Foreskin fibroblast (primary cell): ENCODE measurements at places on chromosomes 12 and 14.
A peak's percentile ranks its signal among the peaks of the same experiment; 100 is the strongest.

DNA sequence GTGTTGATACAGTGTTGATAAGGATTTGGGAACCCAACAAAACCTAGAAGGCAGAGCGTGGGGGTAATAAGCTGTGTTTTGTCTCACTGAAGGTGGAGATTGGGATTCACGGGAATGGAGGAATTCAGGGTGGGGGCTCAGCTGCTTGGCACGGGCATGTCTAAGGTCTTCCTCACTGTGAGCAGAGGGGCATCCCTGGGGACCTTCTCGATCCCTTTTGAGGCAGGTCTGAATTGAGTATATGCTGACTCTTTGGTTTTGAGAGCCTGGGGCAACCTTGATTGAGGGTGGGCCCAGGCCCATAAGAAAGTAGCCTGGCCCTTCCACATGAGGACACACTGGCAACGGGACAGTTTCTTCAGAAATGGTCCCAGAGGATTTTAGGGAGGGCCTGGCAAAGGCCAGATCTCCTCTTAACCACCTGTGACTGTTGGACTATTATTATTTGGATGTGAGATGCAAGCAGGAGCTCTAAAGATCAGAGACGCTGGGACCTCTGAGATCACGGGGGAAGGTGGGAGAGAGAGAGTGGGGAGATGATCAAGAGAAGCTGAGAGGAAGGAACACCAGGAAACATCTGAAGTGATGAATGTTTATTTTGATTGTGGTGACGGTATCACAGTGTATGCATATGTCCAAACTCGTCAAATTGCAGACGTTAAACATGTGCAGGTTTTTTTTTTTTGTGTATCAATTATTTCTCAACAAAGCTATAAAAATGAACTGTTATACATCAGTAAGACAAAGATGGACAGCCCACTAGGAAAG, 48.4 kb downstream of the SMIM41 start:
- DNase-seq: no peak

DNA sequence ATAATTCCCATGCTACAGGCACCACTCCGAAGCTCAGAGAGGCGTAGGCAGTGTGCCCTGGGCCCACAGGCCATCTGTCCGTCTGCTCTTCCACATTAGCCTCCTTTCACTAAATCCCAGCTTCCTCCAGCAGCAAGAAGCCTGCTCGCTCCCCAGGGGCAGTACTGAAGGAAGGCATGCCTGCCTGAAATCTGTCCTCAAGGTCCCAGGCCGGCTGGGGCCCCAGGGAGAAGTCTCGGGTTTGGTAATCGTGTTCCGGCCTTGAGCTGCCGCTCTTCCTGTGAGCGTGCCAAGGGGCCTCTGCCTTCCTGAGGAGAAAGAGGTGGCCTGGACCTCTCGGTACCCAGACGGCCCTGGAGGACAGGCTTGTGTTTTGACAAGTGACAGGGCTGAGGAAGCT, 15.2 kb upstream of the DLK1 start:
- no peak for DNase-seq

GRCh38 chr12:805022-805632, 52.7 kb downstream of the WNK1 start:
- DNase-seq: no peak

DNA sequence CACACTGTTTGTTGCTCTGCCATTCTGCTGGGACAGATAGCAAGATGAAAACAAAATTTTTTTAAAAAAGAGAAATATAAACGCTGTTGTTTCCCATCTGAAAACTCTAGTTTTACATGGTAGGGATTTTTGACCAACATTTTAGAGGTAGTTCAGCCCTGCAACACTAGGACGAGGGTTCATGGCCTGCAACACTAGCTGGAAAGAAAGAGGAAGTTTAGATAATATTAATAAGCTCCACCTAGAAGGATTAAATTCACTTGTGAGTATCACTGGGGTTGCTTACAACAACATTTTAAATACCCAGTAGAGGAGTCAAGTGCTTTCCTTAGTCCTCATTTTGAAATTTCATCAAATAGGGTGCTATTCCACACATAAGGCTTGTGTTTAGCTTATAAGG, 68.2 kb downstream of the SRGAP1 start:
- no peak for DNase-seq

GRCh38 chr12:89988188-89988915, 279.7 kb upstream of the ATP2B1 start:
- peak; percentile 38 for DNase-seq

DNA sequence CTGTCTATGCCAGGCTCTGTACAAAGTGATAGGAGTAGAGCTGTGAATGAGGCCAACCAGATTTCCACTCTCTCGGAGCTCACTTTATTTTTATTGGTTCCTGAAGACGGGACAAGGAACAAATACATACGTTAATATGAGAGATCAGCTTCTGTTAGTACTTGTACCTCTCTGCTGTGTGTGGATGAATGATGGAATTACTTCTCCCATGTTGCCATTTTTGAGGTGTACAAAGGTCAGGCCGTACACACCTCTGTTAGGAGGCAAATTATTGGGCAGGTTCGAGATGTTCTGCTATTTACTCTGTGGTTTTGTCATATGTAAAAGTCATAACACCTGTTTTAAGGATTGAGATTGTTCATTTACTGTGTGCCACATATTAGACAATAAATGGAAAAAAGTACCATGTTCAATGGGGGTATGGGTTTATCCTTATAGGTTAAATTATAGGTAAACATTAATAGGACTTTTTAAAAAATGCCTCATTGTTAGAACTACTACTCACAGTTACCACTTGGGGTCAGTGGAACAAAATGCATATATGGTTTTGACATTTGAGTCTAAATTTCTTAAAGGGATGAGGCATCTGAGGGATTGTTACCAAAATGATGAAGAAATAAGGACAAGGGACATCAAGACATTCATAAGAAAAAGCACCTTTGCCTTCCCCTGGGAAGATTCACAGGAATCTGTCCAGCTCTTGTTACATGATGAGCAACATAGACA, 26.9 kb downstream of the WBP11 start:
- peak; percentile 63 for DNase-seq

DNA sequence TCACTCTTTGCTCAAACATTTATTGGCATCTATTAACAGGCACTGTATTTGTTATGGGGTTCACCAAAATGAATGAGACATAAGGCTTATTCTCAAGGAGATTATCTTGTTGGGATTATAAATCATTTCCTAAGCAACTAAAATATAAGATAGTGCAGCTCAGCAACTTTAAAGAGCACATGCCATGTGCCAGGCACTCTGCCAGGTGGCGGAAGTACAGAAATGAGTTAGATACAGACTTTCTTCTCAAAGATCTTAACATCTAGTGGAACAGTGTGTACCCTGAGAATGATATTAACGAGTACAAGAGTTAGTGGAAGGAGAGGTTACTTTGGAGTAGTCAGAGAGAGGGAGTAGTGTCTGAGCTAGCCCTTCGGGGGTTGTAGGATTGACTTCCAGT, 28.4 kb upstream of the TOMM20L start:
- no peak for DNase-seq

GRCh38 chr12:124457287-124458219, 109.9 kb downstream of the NCOR2 start:
- peak; percentile 78 for DNase-seq

DNA sequence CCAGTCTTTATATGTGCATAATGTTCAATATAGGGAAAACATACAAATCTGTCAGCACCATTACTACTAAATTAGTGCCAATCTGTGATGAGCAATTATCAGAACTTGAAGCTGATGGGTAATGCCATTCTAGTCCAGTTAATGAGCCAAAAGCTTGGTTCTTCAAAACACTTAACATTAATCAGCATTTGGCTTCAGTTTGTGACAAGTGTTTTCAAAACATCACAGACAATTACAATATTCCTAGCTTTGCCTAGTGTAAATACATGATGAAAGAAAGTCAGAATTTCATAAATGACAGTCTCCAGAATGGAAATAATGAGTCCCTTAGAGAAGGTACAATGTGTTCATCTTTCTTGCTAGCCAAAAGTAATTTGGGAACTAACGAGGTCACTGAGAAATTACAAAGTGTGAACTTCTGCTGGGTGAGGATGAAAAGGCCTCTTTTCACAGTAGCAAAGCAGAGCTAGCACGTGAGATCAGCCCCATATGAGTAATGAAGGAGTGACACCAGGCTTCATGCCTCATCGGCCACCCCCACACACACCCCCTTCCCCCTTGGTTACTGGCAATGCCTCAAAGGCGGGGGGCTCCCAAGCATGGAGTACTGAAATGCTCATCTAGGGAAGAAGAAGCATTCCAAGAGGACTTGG, 180.6 kb upstream of the EEA1 start:
- no peak for DNase-seq

DNA sequence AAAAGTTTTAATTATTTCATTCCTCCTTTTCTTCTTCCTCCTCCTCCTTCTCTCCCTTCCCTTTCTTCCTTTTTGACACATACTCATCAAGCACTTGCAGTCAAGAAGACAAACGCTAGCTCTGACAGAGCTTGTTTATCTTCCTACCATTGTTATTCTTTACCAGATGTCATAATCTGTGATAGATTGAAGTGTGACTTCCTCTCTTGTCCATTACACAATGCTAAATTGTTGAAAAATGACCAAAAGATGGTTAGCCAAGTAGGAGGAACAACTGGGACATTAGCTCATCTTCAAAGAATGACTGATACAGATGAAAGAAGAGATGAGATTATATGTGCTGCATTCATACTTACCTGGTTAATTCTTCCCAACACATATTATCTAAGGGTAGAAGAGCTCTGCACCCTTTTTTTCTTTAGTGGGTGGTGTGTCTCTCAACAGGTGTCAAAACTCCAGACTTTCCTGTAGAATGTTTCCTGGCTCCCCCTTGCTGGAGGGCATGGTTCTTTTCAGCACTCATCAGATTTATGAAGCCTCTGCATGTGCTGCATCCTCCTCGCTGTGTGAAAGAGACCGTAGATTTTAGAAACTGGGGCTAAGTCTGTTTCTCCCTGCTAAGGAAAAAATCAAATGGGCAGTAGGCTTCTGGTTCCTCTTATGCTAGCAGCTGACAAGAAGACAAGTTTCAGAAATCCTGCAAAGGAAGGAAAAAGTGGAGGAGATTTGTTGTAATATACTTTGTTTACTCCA, 147.1 kb downstream of the TMX1 start:
- peak; percentile 51 for DNase-seq

DNA sequence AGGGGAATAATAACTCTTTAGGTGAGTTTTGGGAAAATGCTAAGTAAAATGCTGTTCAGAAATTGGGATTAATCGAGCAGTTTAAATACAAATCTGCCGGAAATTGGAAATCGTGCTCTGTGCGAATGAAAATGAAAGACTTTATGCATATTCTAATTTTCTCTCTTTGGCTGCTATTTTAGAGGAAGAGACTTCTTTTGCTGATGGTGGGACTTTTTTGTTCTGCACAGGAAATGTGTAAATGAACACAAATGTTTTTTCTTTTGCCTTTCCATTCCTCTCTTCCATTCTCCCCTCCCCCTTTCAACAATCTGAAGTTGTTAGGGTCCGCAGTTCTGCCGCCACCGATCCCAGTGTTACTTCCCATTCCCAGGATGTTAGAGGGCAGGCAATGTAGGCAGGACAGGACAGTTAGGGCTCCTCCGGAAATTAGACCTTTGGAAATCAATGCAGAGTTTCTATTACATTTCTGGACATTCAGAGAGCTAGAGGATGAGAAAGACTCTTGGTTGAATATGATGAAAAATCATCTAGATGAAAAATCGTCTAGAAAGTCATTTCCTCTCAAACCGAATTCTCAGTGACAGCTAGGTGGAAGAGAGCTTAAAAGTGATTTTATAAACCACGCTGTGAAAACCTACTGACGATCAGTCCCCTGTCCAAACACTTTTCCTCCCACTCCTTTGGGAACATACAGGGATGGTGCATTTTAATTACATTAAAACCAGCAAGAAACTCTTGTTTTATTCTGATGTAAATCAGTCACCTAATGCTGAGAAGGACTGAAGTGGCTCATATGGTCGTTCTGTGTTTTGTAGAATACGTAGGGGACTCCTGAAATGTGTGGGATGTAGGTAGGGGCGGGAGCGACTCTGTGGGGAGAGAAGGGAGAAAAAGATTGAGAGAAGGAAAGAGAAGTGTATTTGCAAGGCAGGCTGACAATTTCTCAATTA, 17.8 kb downstream of the FOXG1 start:
- no peak for DNase-seq

DNA sequence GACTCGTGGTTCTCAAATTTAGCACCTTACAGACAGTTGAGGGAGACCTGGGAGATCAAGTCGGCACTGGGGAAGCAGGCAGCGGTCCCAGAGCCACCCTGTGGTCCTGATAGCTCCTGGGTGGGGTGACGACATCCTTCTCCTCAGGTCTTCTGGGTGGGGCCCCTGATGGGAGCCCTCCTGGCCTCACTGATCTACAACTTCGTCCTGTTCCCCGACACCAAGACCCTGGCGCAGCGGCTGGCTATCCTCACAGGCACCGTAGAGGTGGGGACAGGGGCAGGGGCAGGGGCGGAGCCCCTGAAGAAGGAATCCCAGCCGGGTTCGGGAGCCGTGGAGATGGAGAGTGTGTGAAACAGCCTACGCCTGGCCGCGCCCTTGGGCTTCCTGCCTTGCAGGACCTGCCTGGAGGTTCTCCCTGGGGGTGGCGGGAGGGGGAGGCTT, 2.6 kb downstream of the AQP6 start:
- no peak for DNase-seq

GRCh38 chr12:68405343-68405781, 73.2 kb upstream of the MDM1 start:
- DNase-seq: peak; percentile 34

DNA sequence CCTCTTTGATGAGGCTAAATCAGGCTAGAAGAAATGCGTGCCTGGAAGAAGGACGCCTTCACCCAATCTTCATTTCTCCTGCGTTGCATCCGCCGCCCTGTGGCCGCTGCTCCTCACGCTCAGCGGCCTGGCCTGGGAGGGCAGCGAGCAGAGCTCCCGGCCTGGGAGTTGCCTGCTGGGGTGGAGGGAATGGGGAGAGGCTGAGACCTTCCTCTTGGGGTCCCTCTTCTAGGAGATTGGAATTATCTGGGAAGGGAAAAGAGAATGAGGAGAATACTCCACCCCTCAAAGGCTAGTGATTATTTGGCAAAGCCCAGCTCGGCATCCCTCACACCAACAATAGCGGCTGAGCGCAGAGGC, 2.4 kb upstream of the HOXC12 start:
- no peak for DNase-seq

DNA sequence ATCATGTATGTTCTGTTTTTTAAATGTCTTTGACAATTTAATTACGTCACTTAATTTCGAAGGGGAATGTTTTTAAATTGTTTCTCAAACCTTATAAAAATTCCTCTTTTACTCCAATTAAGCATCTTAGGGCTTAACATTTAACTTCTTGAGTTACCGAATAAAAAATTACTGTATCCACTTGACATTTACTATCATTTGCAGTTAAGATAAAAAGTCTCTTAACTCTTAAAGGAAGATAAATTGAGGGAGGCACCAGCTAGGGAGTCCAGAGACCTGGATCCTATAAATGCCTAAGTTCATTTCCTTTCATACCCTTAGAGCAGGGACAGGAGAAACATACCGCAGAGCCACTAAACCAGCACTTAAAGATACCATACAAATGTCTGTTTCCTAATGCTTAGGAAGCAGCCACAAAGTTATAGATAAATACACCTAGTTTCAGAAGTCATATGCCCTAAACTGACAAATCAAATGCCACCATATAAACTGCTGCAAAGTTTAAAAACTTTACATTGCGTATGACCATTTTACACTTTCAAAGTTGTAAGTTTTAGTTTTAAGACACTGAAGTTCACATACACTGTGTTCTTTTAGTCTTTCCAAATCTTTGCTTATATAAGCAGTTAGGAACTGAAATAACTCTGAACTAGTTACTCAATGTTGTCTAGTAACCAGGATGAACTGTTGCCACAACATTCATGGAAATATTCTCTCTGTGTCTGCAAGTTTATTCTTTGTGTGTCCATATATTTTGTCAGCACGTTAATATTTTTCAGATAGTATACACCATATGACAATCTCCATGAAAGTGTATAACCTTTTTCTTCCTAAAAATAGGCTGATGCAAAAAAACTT, 71.2 kb downstream of the GALNT4 start:
- DNase-seq: no peak

GRCh38 chr14:75578102-75578785, at the start of gene FLVCR2:
TSS of gene FLVCR2 (plus strand) at chr14:75578620. CDS start at chr14:75578973, 353 bp downstream.
- peak; percentile 91 for DNase-seq
